ENCODE measurements at places on chromosomes 2 and 18. TPM values are rescaled to one million over a fixed set of nuclear protein-coding genes. Genes with fewer than 3 reads are reported as not detected.

DNA sequence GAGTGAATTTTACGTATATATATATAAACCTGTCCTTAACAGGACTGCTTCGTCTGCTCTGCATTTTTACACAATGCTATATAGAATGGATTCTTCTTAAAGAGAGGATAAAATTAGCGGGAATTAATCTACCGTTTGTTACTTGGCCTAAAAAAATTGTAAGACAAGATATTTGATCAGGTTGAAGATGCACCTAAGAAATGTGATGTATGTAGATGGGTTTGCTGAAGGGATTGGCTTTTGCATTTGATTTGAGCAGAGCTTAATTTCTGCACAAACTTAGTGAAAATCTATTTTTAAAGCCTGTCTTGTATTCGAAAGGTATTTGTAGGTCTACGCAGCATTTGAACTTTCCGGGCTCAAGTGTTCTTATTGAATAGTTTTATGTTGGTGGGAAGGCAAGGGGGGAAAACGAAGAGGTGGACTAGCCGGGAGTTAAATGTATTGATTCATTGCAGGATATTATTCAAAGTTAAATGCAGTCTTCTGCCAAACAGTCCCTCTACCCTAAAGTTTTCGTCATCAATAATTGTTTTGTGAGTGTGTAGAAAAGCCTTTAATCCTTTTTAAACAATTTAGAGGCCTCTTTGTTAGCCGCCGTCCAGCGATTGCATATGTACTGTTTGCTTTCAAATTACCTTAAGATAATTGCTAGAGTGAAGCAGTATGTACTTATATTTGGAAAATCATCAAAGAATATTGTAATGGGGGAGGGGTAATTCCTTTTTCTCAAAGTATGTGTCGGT lies 1.2 kb downstream of the PPP1CB start:
- DNase-seq: no peak

- DNase-seq: peak; percentile 36
Observed at GRCh38 chr18:80109676-80110078, 615 bp downstream of the ADNP2 start.

GRCh38 chr2:39435741-39436591 lies 1.1 kb downstream of the MAP4K3 start:
- DNase-seq: peak; percentile 62

DNA sequence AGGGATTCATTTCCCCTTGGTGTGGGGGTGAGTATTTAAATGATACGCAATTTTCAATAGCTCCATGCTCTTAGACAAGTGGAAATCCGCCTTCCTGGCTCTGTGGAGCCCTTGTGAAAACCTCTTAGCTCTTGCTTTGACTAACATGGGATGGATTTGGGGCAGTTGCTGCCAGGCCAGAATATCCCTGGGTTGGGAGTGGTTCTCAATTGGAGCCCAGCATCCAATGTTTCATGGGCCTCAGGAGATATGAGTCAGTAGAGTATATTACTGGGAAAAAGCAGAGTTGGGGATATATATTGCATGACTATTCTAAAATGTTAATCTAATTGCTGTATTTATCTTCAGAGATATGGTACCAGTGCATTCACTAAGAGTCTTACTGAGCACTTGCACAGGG lies 104.4 kb upstream of the IL1R2 start:
- no peak for DNase-seq

- no peak for DNase-seq
Observed at GRCh38 chr2:4930704-4931103, 761.5 kb upstream of the SOX11 start.

DNA sequence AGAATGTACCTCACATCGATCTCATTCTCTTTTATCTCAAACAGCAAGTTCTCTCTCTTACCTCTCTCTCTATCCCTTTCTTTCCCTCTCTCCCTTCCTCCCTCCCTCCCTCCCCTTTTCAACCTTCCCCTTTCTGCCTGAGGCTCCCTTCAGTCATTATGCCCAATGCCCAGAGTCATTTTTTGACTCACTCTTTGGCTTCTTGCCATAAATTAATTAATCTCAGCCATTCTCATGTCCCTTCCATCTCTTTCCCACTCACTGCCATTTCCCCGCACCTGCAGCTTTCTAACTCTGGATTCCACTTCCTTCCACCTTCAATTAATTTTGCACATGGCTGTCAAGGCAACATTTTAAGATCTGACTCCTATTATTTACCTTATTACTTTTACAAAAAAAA lies 60.1 kb downstream of the EVA1A start:
- DNase-seq: peak; percentile 88

DNA sequence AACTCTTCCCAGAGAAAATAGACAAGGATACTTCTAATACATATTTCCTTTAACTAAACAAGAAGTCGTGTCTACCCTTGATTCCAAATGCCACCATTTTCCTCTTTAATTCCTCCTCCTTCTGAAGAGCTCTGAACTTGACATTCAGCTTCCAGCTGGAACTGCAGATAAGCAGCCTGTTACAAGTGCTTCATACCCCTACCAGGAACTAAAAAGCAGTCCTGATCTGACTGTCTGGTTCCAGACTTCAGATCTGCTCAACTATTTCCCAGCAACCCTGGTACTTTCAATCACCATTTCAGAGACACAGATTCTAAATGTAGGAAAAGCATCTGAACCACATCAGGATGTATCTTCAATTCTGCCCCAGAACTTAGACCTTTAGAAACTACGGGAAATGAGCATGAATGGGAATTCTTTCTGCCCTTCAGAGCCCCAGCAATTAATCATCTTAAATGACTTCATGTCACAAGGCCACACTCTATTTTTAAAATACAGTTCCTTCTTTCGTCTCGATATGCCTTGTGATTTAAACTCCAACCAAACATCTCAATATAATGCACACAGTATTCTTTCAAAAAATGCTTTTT lies 159.5 kb downstream of the L3MBTL4 start:
- no peak for DNase-seq

GRCh38 chr18:76380791-76381405 lies 114.1 kb downstream of the ZNF516 start:
- DNase-seq: no peak

- DNase-seq: no peak
Observed at GRCh38 chr18:35038881-35039491, 2.2 kb upstream of the MAPRE2 start.

- DNase-seq: no peak
Observed at GRCh38 chr18:2984703-2985261, 28.2 kb downstream of the LPIN2 start.

- DNase-seq: no peak
Observed at GRCh38 chr2:222807431-222807830, 53.4 kb upstream of the ACSL3 start.

DNA sequence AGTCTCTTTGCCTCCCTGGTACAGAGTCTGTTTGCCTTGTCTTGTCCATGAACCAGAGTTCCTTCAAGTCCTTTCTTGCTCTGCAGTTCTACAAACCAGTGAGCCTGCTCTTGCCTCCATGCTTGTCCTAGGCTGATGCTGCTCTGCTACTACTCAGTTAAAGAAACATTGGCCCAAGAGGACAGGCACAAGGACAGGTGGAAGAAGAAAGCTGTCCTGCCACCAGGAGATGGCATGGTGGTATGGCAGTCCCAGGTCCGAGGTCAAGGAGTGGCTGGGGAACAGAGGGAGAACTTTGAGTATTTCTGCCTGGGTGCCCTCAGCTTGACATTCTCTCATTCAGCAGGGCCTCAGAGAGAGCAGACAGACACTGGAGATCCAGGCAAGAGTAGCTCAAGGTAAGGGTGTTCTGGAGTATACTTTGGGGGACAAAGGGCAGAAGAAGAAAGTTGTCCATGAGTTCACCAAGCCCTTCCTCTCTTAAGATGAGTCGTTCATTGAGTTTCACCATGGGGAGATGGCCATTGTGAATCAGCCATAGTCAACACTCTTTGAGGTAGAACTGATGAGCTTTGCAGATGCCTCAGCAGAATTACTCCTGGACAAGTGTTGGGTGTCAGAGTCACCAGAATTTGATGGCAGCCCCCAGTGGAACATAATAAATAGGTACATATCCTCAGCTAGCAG lies 20.4 kb downstream of the TTC32 start:
- DNase-seq: no peak

GRCh38 chr2:207253666-207254345 lies 88.1 kb upstream of the KLF7 start:
- peak; percentile 88 for DNase-seq

DNA sequence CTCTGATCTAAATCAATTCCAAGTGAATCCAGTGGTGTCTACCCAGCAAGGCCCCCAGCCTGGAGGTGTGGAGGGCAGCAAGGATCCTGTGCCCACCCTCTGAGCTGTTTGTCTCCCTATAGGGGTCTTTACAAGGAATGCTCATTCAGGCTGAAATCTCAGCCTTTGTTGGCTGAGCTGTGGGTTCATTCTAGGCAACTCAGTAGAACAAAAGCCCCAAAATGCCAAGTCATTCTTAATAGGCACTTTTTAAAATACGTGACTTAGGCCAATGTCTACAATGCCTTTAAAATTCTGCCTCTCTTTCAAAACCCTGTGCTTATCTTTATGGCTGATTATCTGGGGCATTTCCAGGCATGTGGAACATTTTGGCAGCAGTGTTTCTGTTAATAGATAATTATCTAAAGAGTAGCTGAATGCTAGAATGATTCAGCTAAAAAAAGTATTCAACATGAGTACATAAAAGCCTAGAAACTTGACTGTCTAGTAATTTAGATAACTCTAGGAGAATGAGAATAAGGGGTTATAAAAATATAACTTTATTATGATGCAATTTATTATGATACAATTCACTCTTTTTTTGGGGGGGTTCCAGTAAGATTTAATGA lies 7.4 kb downstream of the UGT1A6 start:
- DNase-seq: peak; percentile 81

- no peak for DNase-seq
Observed at GRCh38 chr2:74079522-74080341, 68.0 kb downstream of the BOLA3 start.

- no peak for DNase-seq
Observed at GRCh38 chr2:75431763-75432162, 129.0 kb downstream of the EVA1A start.

DNA sequence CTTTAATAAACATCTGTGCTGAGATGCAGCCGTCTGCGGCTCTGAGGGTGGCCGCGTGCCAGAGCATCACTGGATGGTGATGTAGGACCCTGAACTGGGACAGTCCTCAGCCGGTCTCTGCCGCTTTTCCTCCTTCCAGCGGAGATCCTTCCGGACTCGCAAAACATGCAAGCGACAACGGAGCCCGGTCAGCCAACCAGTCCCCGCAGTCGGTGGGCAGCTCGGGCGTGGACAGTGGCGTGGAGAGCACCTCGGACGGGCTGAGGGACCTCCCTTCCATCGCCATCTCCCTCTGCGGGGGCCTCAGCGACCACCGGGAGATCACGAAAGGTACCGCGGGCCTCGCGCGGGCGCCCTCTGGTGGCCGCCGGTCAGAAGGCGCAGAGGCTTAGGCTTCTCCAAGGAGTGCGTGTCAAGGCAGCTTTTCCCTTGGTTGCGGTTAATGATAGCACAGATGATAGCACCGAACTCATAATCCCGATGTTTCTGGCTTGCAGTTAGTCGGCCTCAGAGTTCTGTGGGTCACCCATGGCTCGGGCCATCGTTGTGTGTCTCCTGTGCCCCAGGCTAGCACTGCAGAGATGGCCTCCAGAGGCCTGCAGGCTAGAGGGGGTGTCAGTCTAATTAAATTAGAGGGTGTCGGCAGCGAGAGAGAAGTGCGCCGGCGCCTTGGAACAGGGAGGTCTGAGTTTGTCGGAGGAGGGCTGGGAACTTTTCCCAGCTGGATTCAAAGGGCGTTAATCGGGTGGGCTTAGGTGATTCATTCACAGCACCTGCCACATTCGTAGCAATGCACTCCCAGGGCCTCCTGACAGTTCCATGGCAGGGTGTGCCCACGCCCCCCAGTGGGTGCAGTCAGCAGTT lies 38.5 kb downstream of the LPIN1 start:
- peak; percentile 37 for DNase-seq

DNA sequence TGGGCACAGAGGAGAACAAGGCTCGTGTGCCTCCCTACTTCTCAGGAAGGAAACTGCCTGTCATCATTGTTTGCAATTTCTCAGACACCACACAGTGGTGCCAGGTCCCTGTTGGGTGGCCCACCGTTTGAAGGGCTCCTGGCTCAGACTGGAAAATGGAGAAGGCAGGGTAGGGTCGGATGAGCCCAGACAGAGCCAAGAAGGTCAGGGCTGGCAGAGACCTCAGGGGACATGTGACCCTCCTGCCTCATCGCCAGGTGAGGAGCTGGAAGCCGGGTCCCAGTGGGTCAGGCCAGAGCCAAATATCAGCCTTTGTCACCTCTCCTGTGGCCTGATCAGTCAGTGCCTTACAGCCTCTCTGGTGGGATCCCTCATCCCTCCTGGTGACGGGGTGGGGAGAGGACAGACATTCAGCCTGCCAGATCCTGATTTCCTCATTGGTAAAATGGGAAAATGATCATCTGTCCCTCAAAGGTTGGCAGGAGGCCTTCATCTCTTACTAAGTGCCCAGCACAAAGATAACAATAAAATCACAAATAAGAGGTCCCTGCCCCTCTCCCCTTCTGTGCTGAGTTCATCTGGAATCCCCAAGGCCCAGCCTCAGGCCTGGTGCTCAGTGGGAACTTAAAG lies 117.6 kb downstream of the CAPN13 start:
- DNase-seq: no peak

GRCh38 chr18:74281980-74282754 lies 9.6 kb downstream of the CYB5A start:
- no peak for DNase-seq

GRCh38 chr2:18430996-18431748 lies 129.3 kb downstream of the RDH14 start:
- no peak for DNase-seq

GRCh38 chr2:237603049-237603717 lies 12.6 kb upstream of the RAB17 start:
- no peak for DNase-seq

DNA sequence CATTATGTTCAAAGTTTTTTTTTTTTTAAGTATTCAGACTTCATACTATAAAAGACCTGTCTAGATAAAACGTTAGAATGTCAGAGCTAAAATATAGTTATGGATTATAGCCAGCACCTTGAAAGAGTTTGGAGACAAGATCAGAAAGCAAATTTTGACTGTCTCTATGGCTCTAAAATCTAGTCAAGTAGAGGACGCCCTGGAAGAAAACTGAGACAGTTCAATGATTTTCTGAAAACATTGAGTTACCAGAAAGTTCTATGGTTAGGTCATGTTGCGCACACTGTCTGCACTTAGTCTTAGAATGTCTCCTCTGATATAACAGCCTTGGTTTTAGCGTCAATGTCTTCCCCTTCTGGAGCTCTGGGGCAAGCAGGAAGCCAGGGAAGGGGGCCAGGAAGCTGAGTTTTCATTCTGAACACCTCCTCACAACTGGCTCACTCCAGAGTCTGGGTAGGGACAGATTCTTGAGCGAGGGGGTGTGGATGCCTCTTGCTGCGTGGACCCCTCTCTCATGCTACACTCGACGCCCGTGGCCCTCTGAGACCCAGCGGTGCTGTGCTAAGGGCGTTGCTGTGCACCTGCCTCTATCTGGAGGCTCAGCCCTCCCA lies 99.5 kb downstream of the RNF144A start:
- no peak for DNase-seq

- DNase-seq: no peak
Observed at GRCh38 chr2:229387866-229388265, 116.8 kb upstream of the PID1 start.

Gene ANKRD30B
- 0.59 TPM for total RNA-seq

Gene ACSL3
- 168 TPM for total RNA-seq

Gene DAPL1
- not detected for total RNA-seq

Gene TM4SF20
- not detected for total RNA-seq

Gene ANKRD12
- 13.2 TPM for total RNA-seq

Gene ATP6V1C2
- 0.12 TPM for total RNA-seq

Gene FOXI3
- total RNA-seq: not detected

Gene ERCC3
- 43.1 TPM for total RNA-seq

Gene TDRD15
- not detected for total RNA-seq

Gene DPYSL5
- not detected for total RNA-seq

Gene STAMBP
- total RNA-seq: 39.6 TPM

Gene KCNG2
- not detected for total RNA-seq

Gene NXPH2
- total RNA-seq: not detected

All from RPMI7951 (cell line).